ENCODE measurements at places on chromosomes 16 and 17.

GRCh38 chr16:67648764-67649407 is 3.9 kb downstream of the CARMIL2 start:
- no peak for DNase-seq

- DNase-seq, result no peak
These were observed 618.4 kb upstream of the SOX9 start for GRCh38 chr17:71502443-71502842.

GRCh38 chr16:24977678-24978075 is 37.5 kb downstream of the ARHGAP17 start:
- no peak for DNase-seq

DNA sequence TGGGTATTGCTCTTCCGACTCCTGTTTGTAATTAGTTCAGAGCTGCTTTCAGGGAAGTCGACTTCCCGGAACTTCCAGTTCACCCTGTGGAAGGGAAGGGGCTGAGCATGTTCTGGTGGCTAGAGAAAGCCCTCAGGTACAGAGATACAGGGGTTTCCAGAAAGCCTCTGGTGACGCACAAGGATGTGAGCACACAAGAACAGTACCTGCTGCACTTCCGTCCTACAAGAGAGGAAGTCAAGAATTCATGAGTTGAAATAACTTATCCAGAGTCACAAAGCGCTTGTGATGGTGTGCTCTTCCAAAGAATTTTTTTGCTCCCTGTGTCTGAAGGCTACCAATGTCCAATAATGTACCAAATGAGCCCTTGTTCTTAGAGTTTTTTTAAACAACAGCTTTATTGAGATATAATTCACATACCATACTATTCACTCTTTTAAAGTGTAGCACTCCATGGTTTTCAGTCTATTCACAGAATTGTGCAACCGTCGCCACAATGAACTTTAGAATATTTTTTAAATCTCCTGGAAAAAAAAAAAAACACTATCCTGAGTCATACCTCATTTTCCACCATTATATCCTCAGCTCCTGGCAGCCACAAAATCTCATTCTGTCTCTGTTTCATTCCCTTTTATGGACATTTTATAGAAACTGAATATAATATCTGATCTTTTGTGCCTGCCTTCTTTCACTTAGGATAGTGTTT is 327.6 kb downstream of the CDH13 start:
- no peak for DNase-seq

GRCh38 chr16:5541356-5541755 is 443.8 kb upstream of the EEF2KMT start:
- DNase-seq, result no peak

DNA sequence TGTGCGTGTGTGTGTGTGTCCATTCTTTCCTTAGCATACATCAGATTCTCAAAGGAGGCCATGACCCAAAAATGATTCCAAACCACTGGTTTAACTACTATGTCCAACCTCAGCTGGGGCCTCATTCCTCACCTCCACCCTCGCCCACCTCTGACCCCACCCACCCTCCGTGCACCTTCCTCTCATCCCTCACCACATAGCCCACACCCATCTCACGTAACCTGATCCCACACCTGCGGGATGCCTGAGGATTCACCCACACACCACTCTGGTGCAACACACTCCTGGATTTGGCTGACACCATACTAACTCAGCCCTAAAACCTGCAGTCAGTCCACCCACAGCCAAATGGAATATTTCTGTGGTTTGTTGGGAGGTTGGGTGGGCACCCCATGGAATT is 3.3 kb upstream of the CSNK2A2 start:
- DNase-seq, result no peak

DNA sequence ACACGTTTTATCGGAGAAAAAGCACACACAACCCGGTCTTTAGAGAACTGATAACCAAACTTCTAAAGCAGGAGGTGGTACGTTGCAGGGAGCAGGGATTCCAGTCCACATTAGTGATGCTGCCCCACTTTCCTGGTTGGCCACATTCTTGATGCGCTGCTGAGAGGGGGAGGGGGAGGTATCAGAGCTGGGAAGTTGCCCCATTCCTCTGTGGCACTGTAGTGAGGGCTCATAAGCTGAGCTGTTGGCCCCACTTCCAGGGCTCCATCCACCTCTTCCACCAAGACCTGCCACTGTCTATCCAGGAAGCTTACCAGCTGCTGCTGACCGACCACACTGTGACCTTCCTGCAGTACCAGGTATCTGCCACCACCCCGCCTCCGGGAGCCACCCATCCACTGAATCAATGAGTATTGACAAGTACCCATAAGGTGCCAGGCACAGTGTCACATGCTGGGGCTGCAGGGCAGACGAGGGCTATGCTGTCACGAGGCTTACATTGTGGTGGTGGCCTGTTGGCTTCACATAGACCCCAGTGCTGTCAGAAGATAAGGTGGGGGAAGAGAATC is 1.1 kb downstream of the TSEN54 start:
- DNase-seq, result no peak

All from left lung (tissue), 14 donors.